NCI-H1417 treated with DMSO at 0.1 percent for 48 hours (cell line): ENCODE measurements at places on chromosomes 1 and 21.

GRCh38 chr1:157404063-157404501, 148.2 kb downstream of the FCRL5 start:
- no peak for DNase-seq

DNA sequence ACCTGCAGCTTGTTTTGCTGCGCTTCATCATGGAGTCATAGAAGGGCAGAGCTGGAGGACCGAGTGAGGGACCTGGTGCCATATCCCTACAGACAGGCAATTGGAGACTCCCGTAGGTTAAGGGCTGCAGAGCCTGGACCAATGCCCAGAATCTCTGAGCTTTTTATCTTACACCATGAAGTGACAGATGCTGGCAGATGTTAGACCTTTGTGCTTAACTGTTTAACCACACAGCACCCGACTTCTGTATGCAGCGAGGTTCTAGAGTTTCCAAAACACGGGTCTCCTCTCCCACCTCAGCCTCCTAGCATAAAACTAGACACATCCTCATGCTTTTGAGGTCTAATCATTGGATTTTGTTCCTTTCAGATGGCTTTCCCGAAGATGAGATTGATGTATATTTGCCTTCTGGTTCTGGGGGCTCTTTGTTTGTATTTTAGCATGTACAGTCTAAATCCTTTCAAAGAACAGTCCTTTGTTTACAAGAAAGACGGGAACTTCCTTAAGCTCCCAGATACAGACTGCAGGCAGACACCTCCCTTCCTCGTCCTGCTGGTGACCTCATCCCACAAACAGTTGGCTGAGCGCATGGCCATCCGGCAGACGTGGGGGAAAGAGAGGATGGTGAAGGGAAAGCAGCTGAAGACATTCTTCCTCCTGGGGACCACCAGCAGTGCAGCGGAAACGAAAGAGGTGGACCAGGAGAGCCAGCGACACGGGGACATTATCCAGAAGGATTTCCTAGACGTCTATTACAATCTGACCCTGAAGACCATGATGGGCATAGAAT, 47.6 kb downstream of the B3GALT5 start:
- no peak for DNase-seq

GRCh38 chr21:44869781-44870747, 3.4 kb downstream of the PTTG1IP start:
- DNase-seq = no peak

DNA sequence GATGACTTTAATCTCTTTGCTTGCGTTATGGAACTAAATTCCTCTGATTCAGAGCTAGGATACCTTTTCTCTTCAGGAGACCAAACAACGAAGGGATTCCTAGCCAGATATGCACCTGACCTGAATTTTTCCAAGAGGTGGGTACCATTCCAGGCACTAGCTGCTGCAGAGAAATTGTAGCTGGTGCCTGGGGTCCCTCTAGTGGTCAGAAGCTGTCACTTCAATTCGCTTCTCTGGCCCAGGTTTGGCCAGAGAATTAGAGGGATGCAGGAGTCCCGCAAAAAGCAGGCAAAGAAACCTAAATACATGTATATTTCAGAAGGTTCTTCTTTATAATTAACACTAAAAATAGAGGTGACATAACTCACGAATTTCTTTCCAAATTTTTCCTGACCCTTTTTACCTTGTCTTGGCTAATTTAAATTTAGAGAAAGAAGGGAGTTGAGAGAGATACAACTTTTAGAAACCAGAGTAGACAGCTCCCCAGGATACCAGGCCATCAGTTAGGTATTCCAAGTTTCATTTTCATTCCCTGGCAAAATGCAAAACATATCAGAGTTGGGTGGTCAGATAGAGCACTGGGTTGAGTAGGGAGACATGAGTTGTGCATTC, 9.6 kb downstream of the ACKR1 start:
- DNase-seq = no peak

- DNase-seq = peak; percentile 45
These were observed 20.6 kb downstream of the TCEA3 start for GRCh38 chr1:23403735-23404486.
